Epithelial cell of esophagus (primary cell): ENCODE measurements at places on chromosomes 16 and 17.

- no peak for DNase-seq
These were observed 3.6 kb upstream of the ITGAX start for GRCh38 chr16:31351246-31351941.

DNA sequence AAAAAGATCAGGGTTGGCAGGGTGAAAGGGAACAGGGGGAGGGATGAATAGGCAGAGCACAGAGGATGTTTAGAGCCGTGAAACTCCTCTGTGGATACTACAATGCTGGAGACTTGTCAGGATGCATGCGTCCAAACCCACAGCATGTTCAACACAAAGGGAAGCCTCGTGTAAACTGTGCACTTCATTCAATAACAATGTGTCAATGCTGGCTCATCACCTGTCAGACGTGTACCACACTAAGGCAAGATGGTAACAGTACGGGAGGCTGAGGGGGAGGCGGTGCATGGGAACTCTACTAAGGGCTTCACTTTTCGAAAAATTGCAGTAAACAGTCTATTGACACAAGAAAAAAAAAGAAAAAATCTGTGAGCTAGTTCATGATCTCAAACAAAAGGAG, 63.7 kb downstream of the C16orf95 start:
- no peak for DNase-seq

GRCh38 chr16:1030473-1030901, 42.1 kb upstream of the SSTR5 start:
- no peak for DNase-seq

DNA sequence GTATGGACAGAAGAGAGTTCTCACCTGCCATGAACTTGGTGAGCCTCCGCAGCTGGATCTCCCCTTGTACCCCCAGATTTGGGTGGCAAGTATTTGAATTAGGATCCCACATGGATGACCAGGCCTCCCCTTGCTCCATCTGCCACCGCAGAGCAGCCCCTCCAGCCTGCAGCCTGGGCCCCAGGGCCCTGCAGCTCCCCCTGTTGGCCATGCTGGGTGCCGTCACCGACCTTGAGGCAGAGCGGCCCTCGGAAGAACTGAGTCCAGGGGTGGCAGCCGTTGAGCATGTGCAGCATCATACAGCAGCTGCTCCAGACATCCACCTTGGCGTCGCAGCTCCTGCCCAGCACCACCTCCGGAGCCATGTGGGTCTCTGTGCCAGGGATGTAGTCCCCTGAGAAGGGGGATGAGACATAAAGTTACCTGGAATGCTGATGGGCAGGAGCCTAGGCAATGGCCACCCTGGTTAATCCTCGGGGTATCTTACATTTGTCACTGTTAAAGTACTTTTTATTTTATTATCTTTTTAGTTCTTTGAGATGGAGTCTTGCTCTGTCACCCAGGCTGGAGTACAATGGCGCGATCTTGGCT, 9.0 kb upstream of the SPATA32 start:
- no peak for DNase-seq

DNA sequence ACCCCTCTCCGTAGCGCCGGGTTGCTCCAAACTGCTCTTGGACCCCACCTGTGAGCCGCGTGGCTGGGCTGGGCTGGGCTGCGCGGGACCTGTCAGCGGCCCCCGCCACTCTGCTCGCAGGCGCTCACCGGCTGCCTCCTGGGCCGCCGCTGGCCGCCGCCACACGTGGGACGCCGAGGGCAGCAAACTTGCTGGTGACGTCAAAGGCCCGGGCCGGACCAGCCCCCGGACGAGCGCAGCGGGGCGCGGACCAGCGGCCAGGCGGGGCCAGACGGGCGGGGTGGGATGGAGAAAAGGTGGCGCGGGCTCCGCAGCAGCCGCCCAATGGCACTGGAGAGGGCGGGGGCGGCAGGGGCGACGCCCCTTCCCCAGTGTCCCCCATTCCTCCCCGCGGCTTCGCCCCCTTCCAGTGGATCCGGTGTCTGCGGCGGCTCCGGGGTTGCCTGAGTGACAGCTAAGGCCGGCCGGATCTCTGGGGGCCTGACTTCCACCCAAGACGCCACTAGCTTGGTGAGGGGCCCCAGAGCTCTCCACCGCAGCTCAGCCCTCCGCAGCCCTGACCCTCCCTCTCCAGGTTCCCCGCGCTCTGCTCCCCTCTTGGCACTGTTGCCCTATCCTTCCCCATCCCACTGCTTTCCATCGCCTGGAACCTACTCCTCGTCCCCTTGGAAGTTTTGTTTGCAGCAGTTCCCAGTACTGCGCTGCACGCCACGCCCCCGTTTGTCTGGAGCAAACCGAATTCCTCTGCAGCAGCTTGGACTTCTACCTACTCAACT, at the start of gene HS3ST3A1:
HS3ST3A1 (minus strand) TSS at position 154 of the 776 bp plus-strand sequence. CDS start 800 bp downstream, outside the sequence.
- no peak for DNase-seq

GRCh38 chr17:12290207-12290606, 269.5 kb downstream of the MAP2K4 start:
- DNase-seq, result no peak

DNA sequence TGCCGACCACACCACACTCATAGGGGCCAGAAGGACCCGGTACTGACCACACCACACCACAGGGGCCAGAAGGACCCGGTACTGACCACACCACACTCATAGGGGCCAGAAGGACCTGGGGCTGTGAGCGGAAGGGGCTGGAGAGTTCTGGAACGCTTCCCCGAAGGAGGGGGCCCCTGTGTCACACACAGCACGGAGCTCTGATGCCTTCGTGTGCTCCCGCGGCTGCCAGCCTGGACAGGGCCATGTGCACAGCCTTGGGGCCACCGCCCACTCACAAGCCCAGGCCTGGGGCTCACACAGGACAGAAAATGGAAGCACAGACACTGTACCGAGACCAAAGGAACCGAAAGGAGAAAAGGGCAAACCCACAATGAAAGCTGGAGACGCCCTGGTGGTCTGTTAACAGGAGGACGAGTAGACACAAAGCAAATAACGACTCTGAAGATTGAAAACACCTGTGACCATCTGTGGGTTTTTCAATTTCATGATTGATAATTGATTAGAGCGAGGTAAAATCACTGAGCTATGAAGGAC, 106.5 kb upstream of the METRNL start:
- no peak for DNase-seq

DNA sequence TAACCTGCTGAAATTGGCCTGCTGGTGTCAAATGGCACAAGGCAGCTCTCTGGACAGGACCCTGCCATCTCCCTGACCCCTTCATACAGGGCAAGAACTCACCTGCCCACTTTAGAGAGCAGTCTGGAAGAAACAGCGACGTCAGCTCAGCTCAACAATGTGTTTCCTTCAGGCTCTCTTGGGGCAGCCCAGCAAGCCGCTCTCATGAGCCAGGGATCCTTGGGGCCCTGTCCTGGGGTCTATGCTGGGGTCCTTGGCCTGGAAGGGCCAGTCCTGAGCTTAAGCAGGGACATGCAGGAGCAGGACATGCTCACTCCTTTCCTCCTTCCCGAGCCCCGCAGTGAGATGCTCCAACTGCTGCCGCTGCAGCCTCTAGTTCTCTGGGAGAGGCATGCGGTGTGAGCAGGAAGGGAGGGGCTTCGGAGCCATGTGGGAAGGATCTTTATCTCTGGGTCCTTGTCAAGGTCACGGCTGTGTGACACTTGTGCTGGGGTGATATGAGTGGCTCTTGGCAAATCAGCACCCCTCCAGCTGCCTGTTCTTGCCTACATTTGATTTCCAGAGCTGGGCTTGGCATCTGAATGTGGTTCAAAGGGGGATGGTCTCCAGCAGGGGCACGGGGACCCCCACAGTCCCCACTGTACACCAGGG, 3.4 kb downstream of the C1QTNF1 start:
- no peak for DNase-seq

- no peak for DNase-seq
These were observed 381 bp downstream of the CTNS start for GRCh38 chr17:3636908-3637373.

GRCh38 chr17:20995873-20996723, 46.7 kb downstream of the USP22 start:
- no peak for DNase-seq

DNA sequence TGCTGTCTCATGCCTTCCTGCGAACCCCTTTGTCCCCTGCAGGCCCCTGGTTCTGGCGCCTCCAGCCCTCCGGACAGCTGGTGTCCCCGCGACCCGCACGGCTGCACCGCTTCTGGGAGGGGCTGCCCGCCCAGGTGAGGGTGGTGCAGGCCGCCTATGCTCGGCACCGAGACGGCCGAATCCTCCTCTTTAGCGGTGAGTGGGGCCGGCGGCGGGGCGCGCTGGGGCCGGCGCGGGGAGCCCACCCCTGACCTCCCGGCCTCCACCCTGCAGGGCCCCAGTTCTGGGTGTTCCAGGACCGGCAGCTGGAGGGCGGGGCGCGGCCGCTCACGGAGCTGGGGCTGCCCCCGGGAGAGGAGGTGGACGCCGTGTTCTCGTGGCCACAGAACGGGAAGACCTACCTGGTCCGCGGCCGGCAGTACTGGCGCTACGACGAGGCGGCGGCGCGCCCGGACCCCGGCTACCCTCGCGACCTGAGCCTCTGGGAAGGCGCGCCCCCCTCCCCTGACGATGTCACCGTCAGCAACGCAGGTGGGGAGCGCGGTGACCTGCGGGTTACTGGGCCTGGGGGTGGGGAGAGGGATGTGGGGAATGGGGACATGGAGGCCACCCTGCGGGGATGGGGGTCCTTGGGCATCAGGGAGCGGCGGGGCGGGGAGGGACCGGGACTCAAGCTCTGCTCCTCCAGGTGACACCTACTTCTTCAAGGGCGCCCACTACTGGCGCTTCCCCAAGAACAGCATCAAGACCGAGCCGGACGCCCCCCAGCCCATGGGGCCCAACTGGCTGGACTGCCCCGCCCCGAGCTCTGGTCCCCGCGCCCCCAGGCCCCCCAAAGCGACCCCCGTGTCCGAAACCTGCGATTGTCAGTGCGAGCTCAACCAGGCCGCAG, 7.1 kb upstream of the IL32 start:
- DNase-seq, result peak; percentile 64
